ENCODE measurements at places on chromosomes 13 and 19.

DNA sequence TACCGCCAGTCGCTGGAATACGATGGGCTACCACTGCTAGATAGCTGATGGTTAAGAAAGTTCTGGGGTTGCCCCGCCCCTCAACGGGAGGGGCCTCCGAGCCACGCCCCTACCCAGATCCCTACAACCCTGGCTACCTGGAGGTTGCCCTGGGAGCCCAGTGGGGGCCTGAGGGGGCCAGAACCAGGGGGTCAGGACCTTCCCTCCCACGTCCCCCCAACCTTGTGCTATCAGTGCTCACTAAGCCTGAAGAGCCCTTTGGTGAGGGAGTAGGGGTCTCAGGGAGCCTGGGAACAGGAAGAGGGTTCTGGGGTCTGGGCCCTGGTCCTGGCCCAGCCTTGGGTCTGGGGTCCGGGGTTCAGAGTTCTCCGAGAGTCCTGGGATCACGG, 8.9 kb downstream of the OCEL1 start:
- DNase-seq: no peak

- DNase-seq: peak; percentile 80
Observed at GRCh38 chr19:50679177-50680125, 30.2 kb downstream of the C19orf81 start.

DNA sequence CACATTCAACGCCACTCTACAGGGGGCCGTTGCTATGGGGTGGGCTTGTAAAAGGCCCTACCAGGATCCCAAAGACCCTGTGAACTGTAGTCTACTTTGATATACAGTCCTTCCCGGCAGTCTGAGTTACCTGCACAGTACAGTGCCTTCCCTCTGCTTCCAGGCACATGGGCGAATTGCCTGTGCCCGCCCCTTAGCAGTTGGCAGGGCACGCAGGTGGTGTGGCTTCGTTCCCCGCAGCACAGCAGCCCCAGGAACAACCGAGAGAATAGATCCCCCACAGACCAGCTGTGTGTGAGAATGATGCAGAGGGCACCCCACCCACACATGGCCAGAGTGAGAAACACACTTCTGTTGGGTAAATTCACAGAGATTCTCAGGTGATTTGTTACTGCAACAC, 60.6 kb downstream of the MRPL57 start:
- no peak for DNase-seq

GRCh38 chr13:45691667-45692066, 10.5 kb upstream of the CBY2 start:
- no peak for DNase-seq

DNA sequence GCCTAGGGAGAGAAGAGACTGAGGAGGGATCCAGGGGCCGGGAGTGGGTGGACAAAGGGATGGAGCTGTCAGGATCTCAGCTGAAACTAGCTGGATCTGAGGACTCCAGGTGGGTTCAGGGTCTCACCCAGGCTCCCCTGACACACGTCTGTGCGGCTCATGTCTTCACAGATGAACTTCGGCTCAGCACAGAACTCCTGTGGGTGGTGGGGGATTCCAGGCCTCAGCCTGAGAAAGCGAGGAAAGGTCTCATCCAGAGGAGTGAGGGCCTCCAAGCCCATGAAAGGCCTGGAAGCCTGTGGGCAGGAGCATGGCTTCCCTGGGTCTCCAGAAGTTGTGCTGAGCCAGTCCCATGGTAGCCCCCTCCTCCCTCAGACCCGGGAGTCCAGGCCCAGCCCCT, 1.4 kb downstream of the CAPN12 start:
- DNase-seq: no peak

GRCh38 chr13:20418953-20419352, 106.7 kb downstream of the CRYL1 start:
- DNase-seq: no peak

- no peak for DNase-seq
Observed at GRCh38 chr13:79341202-79341601, 64.9 kb downstream of the RBM26 start.

GRCh38 chr19:9309974-9310446, 372 bp upstream of the ZNF699 start:
- peak; percentile 91 for DNase-seq

DNA sequence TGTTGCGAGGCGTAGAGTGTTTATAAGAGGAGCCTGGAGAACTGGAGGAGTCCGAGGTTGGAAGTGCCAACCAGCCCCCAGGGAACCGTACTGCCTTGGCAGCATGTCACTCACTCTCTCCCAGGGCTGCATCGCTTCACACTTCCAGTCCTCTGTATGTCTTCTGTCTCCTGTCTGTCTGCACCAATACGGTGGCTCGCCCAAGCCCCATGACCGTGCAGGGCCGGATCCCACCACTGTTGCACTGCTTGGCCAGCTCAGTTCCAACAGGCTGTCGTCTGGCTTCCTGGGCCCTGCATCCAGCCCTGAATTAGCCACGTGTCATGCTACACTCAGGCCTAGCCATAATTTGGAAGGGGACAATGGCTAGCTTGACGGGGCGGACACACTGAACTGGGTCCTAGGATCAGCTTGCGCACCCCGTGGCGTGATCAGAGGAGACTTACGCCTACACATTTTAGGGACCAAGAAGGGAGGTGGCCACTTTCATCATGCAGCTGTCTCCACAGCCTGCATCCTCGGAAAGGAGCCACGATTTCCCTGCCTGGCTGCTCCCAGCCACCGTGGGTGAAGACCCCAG, 147.1 kb downstream of the URI1 start:
- DNase-seq: no peak

GRCh38 chr13:30744056-30744680, 8.8 kb downstream of the ALOX5AP start:
- DNase-seq: peak; percentile 52

- peak; percentile 58 for DNase-seq
Observed at GRCh38 chr13:48595431-48596429, 58.0 kb upstream of the CYSLTR2 start.

GRCh38 chr13:78750735-78751134, 91.8 kb upstream of the OBI1 start:
- no peak for DNase-seq

- no peak for DNase-seq
Observed at GRCh38 chr13:99335603-99336002, 28.4 kb upstream of the GPR183 start.

DNA sequence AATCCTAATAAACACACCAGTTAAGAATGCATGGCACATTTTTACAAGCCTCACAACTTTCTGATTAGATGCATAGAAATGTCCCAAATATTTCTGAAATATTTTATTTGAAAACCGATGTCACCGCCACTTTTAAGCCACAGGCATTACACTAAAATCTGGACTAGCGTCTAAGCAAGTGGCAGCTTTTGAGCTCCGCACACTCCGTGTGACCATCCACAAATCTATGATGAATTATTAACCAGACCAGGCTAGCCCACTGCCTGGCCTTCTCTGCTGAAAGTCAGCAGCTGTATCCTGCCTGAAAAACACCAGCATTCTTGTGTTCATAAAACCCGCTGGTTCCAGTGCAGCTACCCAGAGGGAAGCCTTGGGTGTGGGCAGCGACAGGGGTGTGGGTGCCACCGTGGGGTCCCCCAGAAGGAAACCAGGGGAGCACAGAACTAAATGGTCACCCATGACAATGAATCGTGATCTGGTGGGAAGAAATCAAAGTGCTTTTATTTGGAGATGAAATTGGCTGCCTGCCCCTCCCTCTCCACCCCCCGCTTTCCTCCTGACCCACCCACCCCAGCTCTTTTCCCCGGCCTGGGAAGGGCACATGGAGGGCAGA, 13.8 kb downstream of the RASA3 start:
- peak; percentile 32 for DNase-seq

GRCh38 chr13:112911285-112911701, 57.7 kb upstream of the MCF2L start:
- DNase-seq: no peak

DNA sequence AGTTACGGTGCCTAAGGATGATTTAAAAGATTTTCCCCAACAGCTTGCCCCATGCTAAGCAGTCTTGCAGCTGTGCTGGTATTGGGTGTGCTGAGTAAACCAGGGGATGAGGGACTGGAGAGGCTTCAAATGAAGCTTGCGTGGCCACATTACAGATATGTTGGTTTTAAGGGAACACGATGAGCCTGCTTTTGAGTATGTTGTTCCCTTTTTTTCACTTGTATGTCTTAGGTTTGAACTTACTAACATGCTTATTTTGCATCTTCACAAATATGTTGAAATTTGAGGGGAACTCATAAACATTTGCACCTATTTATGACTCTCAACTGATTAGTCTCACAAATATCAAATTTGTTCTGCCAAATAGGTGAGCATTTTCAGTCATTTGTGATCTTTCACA, 2.0 kb upstream of the IL17D start:
- DNase-seq: no peak

DNA sequence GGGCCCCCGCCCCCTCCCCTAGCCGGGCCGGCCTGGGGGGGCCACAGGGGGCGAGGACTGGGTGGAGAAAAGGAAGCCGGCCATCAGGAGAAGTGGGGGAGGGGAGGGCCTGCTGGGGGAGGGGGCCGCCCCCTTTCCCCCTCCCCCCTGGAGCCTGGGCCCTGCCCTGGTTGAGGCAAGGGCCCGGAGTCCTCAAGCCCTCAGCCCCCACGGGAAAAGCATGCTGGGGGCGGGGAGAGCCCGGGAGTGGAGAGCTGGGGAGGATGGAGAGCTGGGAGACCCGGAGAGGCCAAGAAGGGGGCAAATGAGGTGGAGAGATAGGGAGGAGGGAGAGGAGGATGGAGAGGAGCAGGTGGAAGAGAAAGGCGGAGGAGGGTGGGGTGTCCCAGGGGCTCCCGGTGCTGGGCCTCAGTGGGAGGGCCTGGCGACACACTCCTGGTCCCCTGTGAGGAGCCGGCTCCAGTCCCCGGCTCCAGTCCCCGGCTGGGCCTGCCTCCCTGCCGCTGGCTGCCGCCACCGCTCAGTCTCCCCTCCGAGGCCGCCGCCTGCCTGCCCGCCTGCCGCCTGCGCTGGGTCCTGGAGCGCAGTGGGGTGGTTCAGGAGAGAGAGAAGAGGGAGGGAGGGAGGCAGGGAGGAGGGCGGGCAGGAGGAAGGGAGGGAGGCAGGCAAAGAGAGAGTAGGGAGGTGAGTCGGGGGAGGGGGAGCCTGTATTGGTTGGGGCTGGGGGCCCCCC, at the start of gene GRIK5:
Gene GRIK5 (minus strand): TSS at position 588 of the 733 bp plus-strand sequence. CDS start 4,436 bp downstream, outside the sequence.
- peak; percentile 22 for DNase-seq

- DNase-seq: no peak
Observed at GRCh38 chr19:10368101-10368803, 12.1 kb downstream of the TYK2 start.

- DNase-seq: no peak
Observed at GRCh38 chr19:40533508-40533907, 43.2 kb upstream of the SHKBP1 start.

- no peak for DNase-seq
Observed at GRCh38 chr13:51416107-51416506, 36.7 kb downstream of the INTS6 start.

- no peak for DNase-seq
Observed at GRCh38 chr13:31756346-31756745, 17.0 kb downstream of the RXFP2 start.

DNA sequence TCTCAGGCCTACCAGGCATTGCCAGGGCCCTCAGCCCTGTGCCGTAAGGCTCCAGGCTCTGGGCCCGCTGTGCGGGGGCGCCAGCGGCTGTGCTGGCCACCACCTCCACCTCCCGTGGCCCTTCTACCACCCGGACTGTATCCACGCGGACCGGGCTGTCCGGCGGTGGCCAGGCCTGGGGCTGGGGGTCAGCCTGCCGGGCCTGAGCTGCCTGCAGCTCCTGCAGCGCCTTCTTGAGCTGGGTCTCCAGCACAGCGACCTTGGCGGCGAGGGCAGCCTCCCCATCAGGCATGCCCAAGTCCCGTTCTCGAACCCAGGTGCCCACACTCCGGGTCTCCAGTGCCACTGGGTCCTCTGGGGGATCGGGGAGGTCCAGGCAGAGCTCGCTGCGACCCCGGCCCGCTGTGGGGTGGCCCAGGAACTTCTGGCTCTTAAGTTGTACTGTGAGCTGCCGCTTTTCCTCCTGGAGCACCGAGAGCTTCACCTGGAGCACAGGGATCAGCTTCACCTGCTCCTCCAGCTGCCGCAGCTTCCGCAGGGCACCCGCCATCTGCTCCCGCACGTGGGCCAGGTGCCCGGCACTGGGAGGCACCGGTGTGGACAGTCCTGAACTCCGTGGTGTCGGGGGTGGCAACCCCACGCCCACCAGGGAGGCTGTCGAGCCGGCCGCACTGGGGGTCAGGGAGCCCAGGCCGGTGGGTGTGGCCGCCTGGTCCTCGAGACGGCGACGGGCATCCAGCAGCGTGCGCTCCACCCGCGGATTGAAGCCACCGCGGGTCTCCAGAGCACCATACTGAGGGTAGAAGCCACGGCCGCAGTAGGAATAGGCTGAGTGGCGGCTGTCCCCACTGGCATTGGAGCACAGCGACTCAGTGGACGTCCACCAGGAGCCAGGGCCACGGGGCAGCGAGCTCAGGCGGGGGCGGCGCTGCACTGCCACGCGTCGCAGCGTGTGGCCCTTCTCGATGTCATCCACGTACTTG, 4.1 kb downstream of the KANK2 start:
- no peak for DNase-seq

DNA sequence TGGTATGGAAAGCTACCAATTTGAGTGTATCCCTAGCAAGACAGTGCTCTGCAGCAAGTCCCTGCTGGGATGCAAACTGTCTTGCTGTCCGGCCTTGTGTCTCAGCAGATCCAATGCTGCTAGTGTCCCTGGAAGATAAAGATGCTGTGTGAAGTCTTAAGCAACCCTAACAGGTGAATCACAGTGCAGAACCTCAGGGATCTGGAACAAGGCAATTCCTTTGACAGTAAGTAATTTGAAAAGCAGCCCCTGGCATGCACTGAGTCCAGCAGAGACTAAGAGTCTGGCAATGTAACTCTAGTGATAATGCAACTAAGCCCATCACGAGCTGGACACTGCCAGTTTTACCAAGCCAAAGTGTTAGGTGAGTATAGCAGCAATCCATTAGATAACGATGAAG, 1.7 kb upstream of the UCHL3 start:
- DNase-seq: no peak

DNA sequence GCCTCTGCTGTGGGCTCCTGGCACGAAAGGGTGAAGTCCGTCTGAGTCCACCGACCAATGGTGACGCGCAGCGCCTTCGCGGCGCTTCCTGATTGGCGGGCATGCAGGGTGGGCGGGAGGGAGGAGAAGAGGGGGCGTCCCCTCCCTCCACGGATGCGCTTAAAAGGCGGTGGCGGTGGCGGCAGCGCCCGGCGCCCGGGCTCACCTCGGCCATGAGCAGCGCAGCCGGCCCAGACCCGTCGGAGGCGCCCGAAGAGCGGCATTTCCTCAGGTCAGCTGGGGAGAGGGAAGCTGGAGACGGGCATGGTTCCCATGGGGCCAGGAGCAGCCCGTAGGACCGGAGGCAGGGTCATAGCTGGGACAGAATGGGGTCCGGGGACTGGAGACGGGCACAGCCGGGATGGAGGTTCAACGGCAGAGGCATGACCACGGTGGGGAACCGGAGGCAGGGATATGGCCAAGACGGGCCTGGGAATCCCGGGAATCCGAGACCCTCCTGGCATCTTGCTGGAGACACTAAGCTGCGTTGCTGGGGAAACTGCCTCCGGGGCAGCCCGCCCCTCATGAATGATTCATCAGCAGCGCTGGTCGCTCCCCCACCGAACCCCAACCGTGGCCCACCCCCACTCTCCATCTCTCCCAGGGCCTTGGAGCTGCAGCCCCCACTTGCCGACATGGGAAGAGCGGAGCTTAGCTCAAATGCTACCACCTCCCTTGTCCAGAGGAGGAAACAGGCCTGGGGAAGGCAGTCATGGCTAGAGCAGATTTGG, at the start of gene YJEFN3:
Gene YJEFN3 (plus strand): TSS at position 191 of the 770 bp plus-strand sequence. CDS start 22 bp downstream, at position 213.
- no peak for DNase-seq
